ENCODE measurements at places on chromosomes 1 and 21.

GRCh38 chr21:31078796-31079195, 40.5 kb upstream of the KRTAP19-8 start:
- no peak for DNase-seq

- DNase-seq: no peak
Observed at GRCh38 chr21:35469498-35469897, 420.4 kb upstream of the RUNX1 start.

DNA sequence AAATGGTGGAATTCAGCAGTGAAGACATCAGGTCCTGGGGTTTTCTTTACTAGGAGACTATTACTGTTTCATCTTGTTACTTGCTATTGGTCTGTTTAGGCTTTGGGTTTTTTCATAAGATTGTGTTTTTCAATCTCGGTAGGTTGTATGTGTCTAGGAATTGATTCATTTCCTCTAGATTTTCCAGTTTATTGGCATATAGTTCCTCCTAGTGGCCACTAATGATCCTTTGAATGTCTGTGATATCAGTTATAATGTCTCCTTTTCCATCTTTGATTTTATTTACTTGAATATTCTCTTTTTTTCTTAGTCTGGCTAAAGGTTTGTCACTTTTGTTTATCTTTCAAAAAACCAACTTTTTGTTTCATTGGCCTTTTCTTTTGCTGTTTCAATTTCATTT, 233.0 kb downstream of the RWDD3 start:
- DNase-seq: peak; percentile 39

DNA sequence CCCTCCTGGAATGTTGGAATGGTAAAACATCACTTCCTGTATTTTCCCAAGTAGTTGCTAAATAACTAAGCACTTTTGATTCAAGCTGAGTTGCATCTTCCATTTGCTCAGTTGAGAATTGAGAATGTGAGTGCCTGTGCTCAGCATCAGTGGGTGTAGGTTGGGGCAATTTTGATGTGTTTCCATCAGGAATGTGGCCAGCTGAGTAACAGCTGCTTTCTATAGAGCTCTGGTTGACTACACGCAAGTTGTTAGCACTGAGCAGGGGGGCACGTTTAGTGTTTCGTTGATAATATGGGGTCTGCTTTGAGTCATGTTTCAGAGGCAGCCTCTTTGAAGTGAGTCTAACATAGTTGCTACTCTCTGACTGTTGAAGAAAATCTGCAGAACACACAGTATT, 41.5 kb downstream of the LRRC53 start:
- DNase-seq: no peak

- no peak for DNase-seq
Observed at GRCh38 chr1:78683079-78683478, 33.4 kb downstream of the IFI44 start.

GRCh38 chr1:215569986-215570824, 3.1 kb downstream of the KCTD3 start:
- no peak for DNase-seq

GRCh38 chr1:55049914-55050278, 10.5 kb downstream of the PCSK9 start:
- DNase-seq: peak; percentile 71

DNA sequence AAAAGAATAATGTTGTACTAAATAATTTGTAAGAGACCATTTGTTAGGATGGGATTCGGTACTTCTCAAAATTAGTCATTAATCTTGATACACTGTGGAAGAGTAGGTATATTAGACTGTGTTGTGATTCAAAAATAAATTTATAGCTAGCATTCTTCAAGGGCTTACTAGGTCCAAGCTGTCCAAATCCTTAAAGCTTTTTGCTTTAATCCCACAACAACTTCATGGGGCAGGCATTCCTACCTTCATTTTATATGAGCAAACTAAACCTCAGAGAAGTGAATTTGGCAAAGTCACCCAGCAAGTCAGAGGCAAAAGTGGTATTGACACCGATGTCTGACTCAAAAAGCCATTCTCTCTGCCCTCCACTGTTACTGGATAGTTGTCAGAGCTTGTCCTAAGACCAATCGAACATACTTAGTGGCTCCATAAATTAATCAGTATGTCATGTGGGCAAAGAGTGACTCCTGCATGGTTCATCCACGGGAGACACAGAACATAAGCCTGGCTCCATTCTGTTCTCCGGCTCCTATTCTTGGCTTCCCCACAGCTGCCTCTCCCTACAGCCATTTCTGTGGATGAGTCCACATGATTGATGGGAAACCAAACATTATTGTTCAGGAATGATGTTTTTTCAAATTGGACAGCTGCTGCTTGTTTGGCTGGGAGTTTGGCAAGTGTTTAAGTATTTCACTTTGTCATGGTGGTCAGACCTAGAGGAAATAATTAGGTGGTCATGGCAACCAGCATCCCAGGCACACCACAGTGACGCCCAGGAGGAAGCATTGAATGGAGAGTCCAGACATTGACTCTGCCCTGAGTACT, 133.4 kb upstream of the FGGY start:
- DNase-seq: peak; percentile 69

DNA sequence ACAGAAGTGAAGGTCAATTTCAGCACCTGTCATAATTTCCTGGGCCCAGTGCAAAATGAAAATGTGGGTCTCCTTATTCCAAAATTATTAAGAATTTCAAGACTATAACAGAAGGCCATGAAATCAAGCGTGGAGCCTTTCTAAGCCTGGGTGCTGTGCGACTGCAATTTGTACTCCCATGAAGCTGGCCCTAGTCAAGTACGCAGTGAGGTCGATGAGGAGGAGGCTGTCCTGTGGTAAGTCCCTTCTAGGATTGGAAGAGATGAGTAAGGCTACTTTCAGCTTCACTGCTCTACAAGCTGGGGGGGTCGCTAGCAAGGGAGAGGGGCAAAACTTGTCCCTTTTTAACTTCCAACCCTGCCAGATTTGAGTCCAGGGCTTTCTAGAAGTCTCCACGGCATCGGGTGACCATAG, 410 bp upstream of the NUDC start:
- no peak for DNase-seq

DNA sequence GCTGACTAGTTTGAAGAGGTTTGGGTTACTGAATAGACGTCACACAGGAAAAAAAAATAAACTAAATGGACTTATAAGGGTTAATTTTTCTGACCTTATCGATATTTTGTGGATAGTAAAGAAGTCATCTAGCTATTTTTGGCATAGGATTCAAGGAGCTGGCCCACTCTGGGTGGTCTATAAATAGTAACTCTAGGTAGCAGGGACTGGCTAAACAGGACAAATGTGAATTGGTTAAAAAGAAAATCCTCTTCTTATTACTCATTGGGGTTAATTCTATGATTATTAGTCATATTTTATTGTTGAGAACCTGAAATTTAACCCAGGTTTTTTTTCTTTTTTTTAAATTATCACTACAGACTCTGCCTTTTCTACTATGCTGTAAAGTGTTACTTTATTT, 61.7 kb downstream of the ATF6 start:
- no peak for DNase-seq

DNA sequence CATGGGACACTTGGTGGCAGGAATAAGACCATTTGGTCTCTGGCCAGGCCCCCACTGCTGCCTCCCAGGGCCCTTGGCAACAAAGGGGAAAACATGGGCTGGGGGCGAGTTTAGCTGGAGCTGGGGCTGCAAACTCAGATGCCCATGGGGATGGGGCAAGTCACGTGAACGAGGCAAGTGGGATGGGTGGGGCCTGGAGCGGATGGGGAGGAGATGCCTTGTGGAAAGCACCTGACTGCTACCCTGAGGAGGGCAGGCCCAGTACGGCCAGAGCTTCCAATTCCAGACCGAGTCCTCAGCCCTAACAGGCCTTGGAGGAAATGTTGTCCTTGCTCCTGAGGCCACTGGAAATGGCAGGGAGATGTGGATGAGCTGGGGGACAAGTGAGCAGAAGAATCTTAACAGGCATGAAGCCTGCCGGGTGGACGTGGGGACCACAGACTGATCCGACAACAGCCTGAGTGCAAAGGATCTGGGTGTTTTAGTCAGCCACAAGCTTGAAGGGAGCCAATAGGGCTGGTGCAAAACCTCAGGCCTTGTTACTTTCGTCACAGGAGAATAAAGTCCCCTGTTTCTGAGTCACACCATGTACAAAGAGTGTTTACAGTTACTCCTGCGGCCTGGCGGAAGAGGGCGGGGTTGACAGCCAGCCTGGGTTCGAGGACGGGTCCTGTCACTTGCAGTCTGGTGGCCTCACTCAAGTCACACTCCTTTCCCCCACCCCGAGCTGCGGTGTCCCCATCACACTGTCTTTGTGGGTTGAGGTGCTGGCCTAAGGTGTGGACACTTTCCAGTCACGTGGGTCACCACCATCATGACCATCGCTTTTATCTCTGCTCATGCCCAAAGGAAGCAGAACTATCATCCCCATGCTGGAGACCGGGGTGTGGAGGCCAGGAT, 19.1 kb downstream of the RUNX3 start:
- DNase-seq: no peak

DNA sequence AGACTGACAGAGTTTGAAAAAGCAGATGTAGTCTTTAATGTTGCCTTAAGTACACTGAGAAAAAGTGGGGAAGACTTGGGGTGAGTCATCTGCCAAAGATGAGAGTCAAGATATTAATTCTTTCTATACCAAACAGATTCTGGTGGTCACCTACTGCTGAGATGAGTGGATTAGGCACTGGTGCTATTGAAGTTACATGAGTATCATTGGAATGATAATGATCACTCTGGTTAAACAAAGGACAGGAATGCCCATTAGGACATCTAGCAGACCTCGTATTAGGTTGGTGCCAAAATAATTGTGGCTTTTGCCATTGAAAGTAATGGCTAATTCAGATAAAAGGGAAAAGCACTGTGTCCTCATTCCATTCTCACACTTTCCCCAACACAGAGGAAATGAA, 1588.9 kb downstream of the KCNT2 start:
- no peak for DNase-seq

DNA sequence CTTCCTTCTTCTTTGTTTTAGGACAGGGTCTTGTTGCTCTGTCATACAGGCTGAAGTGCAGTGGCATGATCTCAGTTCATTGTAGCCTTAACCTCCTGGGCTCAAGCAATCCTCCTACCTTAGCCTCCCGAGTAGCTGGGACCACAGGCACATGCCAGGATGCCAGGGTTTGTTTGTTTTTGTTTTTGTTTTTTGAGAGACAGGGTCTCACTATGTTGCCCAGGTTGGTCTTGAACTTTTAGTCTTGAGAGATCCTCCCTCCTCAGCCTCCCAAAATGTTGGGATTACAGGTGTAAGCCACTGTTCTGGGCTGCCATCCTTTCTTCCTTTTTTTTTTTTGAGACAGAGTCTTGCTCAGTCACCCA, 56.5 kb upstream of the SLC45A1 start:
- no peak for DNase-seq

DNA sequence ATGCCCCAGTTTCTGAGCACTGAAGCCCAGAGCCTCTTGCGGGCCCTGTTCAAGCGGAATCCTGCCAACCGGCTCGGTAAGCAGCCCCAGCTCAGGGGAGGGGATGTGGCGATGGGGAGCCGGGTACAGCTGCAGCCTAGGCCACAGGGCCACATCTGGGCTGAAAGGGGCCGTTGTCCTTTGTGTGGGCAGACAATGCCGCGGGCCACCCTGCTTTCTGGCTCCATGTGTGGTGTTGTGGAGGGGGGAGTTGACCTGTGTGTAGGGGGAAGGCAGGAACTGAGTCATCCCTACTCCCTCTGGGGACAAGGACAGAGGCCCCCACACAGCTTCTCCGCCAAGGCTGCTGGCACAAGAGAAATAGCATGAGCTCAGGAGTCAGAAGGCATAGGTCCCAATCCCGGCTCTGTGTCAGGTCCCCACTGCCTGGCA, 26.0 kb downstream of the RPS6KA1 start:
- DNase-seq: no peak

- DNase-seq: no peak
Observed at GRCh38 chr1:117122330-117123025, 929 bp upstream of the TRIM45 start.

- DNase-seq: peak; percentile 98
Observed at GRCh38 chr1:206634365-206635079, 814 bp upstream of the DYRK3 start.

DNA sequence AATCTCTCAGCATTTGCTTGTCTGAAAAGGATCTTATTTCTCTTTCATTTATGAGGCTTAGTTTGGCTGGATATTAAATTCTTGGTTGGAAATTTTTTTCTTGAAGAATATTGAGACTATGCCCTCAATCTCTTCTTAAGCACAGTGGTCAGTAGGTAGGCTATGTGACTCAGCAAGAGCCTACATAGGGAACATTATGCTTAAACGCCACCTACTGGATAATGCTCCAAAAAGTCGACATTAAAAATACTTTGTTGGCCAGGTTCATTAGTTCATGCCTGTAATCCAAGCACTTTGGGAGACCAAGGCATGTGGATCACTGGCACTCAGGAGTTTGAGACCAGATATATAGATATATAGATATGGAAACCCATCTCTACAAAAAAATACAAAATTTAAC, 678.0 kb upstream of the USP24 start:
- DNase-seq: no peak

DNA sequence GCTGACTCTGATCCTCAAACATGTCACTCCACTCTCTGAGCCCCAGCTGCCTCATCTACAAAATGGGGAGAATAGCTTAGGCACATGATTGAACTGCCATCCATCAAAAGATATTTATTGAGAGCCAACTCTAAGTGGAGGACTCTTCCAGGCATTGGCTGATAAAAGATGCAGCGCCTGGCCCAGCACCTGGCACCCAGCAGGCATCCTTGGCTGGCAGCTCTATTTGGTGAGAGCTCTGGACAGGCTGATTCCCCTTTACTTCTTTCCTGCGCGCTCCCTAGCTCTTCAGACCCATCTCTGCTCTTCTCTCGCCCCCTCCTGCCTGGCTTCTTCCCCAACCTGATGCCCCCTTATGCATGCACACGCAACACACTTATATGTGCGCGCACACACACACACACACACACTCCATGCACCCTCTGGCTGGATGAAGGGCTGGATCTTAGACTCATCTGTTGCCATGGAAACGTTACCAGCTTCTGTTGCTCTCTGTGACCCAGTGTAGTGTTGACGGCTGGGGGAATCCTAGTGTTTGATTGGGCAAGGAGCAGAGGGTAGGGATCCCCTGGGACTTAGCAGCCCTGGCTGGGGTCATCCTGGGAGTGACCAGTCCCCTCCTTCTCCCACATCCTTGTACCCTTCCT, 49.3 kb downstream of the VWA5B1 start:
- DNase-seq: peak; percentile 4

DNA sequence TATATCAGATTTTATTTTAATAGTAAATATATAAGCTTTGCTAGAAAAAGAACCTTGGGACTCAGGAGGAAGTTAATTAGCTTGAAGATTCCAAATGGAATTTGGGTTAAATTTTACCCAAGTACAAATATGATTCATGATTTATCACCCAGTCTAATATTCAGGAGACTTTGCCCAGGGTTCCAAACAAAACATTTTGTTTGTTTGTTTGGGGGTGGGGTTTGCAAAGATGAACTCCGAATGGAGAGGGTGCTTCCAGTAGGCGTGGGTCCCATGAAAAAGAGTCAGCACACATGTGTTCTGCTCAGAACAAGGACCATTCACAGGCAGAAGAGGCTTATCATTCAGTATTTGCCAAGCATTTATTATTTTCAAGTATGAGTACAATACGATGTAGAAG, 23.5 kb downstream of the KCNT2 start:
- no peak for DNase-seq

GRCh38 chr21:41472753-41473548, 35.0 kb downstream of the TMPRSS2 start:
- DNase-seq: no peak

GRCh38 chr1:23013657-23014056, 2.0 kb downstream of the TEX46 start:
- peak; percentile 63 for DNase-seq

- DNase-seq: no peak
Observed at GRCh38 chr1:58005212-58005611, 541.3 kb downstream of the OMA1 start.

GRCh38 chr1:94235189-94236012, 2.0 kb downstream of the ARHGAP29 start:
- DNase-seq: no peak
